ENCODE measurements at places on chromosomes 7 and 10.

GRCh38 chr10:17504547-17505245 is 50.3 kb upstream of the ST8SIA6 start:
- no peak for DNase-seq

- DNase-seq = no peak
Measured at GRCh38 chr10:128421371-128422160, 295.3 kb upstream of the MKI67 start.

DNA sequence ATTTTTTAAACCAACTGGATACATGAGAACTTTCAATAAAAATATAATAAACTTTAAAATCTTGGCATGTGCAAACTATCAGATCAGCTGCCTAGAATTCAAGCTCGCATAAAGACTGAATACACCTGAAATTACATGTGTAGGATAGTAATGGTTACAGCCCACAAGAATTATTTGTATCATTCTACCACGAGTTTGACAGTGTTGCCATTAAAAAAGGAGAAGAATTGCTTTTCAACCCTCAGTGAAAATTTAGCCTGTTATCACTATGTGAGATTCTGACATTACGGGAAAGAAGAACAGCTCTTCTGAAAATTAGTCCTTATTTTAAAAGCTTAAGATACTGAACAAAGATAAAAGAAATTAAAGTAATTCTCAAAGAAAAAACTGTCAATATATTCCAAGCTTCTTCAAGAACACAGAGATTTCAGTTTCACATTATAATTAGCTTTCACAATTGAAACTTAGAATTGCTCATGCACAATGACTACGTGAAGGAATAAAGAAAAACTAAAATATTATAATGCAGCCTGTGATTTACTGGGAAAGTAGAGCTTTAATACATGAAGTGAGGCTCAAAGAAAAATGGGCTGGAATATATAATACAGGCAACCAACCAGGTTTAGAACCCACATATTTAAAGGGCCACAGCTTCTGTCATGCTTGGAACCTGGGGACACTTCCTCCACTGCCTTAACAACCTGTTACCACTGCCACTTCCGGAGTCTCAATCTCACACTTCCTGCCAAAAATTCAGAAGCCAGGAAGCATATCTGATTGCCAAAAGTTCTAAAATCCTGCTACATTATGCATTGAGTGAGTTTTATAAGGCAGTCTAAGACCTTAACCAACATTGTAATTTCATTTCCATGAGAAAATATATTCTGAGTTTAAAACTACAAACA is 23.2 kb downstream of the TPK1 start:
- DNase-seq = peak; percentile 47

GRCh38 chr10:43683451-43684291 is 35.0 kb upstream of the ZNF32 start:
- DNase-seq = peak; percentile 23

DNA sequence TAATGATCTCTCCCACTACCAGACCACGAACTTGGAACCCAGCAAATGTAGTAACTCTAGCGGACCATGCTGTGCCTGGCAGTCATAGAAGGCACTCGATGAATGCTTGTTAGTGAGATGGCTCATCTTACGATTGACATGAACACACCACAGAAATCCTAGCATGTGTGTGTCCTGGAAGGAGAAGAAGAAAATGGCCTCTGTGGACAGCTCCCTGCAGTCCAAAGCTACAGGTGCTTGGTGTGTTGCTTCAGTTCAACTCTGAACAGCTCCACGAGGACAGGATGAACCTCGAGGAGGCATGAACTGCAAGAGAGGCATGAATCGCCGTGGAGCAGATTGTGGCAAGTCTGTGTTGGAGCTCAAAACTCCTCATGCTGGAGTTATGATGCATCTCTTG is 93.5 kb downstream of the KLF6 start:
- DNase-seq = no peak

DNA sequence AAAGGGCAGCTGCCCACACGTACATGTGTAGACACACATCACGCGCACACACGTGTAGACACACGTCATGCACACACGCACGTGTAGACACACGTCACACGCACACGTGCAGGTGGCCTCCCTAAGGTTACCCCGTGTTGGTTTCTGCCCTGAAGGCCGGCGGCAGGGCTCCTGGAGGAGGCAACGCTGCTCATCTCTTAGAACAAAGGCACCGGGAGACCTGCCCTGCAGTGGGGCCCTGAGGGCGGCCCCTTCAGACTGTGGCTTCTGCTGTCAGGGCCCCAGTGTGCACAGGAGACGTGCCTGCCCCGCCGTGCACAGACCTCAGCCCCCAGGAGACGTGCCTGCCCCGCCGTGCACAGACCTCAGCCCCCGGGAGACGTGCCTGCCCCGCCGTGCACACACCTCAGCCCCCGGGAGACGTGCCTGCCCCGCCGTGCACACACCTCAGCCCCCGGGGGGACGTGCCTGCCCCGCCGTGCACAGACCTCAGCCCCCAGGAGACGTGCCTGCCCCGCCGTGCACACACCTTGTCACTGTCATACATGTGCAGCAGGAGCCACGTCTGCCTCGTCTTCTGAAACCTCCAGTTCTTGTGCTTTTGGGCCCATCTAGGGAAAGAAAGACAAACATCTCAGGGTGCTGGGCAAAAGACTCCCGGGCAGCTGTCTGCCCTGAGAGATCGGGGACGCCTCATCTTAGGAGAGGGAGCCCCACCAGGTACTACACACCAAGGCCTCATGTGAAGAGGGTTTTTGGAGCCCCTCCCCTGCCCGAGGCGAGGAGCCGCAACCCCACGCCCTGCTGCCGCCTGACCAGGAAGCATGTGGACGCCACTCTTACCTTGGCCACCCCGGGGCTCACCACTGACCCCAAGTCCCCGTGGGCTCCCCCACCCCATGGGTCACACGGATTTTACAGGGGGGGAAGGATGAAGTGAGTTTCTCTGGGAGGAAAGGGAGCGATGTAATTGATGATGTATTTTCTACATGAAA is 17.3 kb downstream of the CYP2W1 start:
- DNase-seq = no peak

DNA sequence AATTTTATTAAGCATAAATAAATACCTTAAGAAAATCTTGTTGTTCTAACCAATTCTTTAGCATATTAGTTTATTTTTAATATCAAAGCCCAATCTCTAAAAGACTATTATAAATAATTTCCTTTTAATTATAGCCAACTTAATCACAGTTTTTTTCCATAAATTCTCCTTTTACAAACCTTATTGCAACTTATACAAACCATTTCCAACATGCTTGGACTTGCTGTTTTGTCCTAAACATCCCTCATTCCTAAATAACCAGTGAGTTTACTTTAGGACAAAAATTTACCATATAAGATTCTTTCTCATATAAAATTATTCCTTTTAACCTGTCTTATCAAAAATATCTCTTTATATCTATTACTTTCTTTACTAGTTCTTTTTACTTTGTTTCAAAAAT is 25.2 kb upstream of the LSM8 start:
- no peak for DNase-seq

GRCh38 chr10:110556969-110557601 is 10.4 kb upstream of the SMC3 start:
- DNase-seq = peak; percentile 60

DNA sequence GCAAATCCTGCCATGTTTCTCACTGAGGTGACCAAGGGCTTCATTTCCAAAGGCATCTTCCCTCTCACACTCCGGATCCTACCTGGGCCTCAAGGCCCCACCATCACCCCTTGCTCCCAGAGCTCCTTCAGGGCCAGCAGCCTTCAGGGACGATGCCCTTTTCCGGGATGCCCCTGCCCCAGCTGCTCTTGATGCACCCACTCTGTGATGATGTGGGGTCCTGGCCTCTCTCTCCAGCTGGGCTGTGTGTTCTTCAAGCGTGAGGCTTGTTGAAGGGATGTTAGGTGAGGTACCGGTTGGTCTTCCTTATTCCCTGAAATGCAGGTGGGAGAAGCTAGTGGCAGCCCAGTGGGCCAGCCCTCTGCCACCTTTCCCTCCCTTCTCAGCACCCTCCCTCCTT is 18.4 kb upstream of the SLC18A2 start:
- DNase-seq = no peak

GRCh38 chr7:128215281-128215680 is 25.8 kb upstream of the LEP start:
- DNase-seq = no peak

DNA sequence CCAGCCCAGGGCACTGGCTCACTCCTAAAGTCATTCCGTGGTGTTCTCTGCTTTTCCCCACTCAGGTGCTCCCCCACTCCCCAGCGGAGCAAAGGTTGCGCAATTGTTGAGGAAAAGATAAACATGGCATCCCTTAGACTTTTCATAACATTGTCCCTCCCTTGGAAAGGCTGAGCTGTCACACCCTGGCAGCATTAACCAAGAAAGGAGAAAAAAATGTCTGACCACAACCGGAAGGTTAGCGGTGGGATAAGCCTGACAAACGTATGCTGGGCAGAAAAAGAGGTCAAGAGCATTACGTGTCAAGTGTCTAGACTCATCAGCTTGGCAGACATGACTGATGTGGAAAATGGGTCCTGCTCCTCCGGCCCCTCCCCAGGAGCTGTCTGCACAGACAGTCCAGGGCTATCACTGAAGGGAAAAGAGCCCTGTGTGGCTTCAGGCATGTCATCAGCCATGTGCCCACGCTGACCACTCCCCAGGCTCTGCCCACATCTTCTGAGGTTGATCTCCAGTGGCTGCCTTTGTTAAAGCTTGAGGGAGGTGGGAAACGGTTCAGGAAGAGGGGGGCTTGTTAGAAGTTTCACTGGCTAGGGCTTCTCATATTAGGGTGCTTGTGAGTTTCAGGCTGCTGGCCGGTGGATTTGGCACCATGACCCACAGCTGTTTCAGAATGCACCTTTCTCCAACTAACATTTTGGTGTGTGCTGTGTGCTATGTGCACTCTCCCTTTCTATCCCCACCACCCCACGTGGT is 30.1 kb downstream of the BTBD16 start:
- no peak for DNase-seq
